ENCODE measurements at places on chromosomes 4 and X. TPM values are rescaled to one million over a fixed set of nuclear protein-coding genes. Genes with fewer than 3 reads are reported as not detected.

The PDCL2 gene
- total RNA-seq, result not detected

The SCML2 gene
- total RNA-seq, result 5.8 TPM

The SMS gene
- 423 TPM for total RNA-seq

The ARMCX4 gene
- total RNA-seq, result not detected

The DDIT4L gene
- 2.1 TPM for total RNA-seq

The S100G gene
- total RNA-seq, result not detected

The SH3BP2 gene
- 37.4 TPM for total RNA-seq

The WAS gene
- 0.62 TPM for total RNA-seq

The UGT2B11 gene
- total RNA-seq, result not detected

The SERPINA7 gene
- total RNA-seq, result not detected

The PROM1 gene
- total RNA-seq, result 0.02 TPM

The EREG gene
- 0.02 TPM for total RNA-seq

The MAMLD1 gene
- 4.5 TPM for total RNA-seq

The CSAG1 gene
- not detected for total RNA-seq

The TBC1D1 gene
- 97.0 TPM for total RNA-seq

The FGD1 gene
- total RNA-seq, result 11.2 TPM

The OPN1MW3 gene
- not detected for total RNA-seq

The GAGE12D gene
- total RNA-seq, result not detected

The XAGE1A gene
- 1.0 TPM for total RNA-seq

The SNX25 gene
- total RNA-seq, result 63.1 TPM

The ALAS2 gene
- total RNA-seq, result not detected

The FRAS1 gene
- total RNA-seq, result 0.81 TPM

The PNMA5 gene
- not detected for total RNA-seq

The AFF2 gene
- total RNA-seq, result 0.02 TPM

The BLOC1S4 gene
- total RNA-seq, result 23.2 TPM

The MAOA gene
- total RNA-seq, result 1.7 TPM

The SPACA5 gene
- not detected for total RNA-seq

The CYBB gene
- total RNA-seq, result 0.19 TPM

The CT45A2 gene
- total RNA-seq, result not detected

The TRIM2 gene
- 46.6 TPM for total RNA-seq

The P2RY4 gene
- total RNA-seq, result not detected

The DKK2 gene
- total RNA-seq, result not detected

The ADH1C gene
- not detected for total RNA-seq

The SHISA3 gene
- total RNA-seq, result 3.1 TPM

The GDI1 gene
- 143 TPM for total RNA-seq

The PRSS48 gene
- total RNA-seq, result not detected

All from A172 (cell line).